ENCODE measurements at places on chromosomes 2 and 18.
A peak's percentile ranks its signal among the peaks of the same experiment; 100 is the strongest.

- DNase-seq: no peak
Measured at GRCh38 chr2:27086724-27087593, at the start of gene KHK. Gene KHK (plus strand): TSS chr2:27086772. CDS start chr2:27087260, 488 bp downstream.

- no peak for DNase-seq
Measured at GRCh38 chr18:78822949-78823285, 156.7 kb upstream of the SALL3 start.

DNA sequence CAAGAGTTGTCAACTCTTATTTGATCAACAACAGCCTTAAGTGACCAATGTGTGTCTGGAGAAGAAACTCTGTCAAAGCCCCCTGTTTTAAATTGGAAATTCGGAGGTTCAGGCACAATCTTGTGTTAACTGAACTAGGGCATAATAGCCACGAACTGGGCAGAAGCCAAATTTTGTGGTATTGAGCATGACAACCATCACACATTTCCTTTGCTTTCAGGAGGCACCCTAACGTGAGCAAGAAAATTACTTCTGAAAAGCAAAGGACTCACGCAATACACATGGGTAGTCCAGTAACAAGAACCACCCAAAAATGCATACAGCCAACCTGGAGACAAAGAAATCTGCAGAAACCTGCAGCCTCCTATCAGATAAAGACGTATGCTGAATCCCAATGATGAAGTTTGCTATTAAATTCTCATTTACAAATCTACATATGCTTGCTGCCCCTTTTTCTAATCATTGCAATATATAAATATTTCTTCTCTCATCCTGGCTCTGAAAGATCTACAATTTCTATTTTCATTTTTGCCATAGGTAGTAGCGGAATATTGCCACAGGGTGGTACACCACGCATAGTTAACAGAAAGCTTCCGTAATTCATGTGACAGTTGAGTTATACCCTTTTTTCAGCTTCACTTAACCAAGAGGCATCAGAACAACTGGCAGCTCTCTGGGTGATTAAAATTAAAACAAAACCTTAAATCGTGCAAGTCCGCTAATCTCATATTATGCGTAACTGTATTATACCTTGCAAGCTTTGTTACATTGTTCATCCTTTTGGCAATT is 495.8 kb downstream of the NRXN1 start:
- no peak for DNase-seq

DNA sequence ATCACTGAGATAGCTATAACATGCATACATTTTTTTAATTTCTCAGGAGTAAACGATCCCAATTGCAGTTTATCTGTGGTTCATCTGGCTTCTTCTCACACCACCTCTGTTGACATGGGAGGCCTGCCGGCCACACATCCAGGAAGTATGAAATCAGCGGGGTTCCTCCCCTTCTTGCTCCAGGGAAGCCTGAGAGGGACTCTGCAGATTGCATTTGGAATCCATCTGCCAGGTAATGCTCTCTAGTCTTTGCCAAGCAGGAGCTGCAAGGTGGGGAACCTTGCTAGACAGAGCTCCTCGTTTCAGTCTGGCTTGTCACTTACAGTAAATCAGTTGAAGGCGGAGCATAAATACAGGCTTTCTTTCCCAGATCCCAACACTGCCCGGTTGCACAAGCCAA is 49.9 kb downstream of the SOX11 start:
- DNase-seq: no peak

DNA sequence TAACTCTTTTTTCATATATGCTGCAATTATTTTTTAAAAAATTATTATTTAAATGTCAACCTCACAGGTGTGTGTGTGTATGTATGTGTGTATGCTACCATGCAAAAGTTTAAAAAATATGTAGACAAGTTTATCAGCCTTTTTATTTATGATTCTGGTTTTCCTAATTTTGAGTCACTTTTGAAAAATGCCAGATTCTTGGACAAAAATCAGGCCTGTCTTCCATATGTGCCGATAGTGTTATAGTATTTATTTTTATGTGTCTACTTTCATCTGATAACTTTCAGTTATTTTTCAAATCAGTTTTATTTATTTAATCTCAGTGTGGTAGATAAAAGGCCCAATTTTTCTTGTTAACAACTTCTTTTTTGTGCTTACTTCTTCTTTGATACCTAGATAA is 176.2 kb downstream of the RDH14 start:
- no peak for DNase-seq

DNA sequence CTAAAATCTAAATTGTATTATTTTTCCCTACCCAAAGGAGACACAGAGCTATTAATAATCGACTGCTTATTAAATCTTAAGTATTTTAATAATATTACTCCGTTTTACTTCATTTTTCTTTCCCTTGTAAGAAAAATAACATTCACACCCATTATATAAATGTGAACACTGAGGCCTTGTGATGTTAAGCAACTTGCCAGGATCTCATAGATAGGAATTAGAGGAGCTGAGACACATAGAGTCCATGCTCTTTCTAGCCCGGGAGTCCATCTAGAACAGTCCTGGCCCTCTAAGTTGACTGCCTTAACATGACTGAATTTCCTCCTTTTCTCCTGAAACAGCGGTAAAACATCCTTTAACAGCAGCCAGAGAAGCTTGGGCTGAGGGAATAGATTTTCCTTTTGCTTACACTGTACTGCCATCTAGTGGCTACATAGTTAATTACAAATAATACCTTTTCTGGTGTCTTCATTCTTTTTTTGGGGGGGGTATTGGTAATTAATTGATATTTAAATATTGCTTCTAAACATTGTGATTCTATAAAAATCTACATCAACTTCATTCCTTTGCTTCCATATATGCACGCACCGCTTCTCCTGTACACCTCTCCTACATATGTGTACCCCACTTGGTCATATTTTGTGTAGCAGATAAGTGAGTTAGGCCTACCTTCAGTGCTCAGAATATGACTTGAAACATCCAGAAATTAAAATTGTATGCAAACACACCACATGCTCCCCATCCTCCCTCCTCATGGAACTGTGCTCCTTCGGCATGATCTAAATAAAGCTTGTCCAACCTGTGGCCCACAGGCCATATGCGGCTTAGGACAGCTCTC is 125.8 kb upstream of the HNMT start:
- peak; percentile 45 for DNase-seq

- no peak for DNase-seq
Measured at GRCh38 chr2:33288011-33288410, 188.4 kb upstream of the RASGRP3 start.

GRCh38 chr2:85222792-85223191 is 89.6 kb downstream of the TCF7L1 start:
- no peak for DNase-seq

DNA sequence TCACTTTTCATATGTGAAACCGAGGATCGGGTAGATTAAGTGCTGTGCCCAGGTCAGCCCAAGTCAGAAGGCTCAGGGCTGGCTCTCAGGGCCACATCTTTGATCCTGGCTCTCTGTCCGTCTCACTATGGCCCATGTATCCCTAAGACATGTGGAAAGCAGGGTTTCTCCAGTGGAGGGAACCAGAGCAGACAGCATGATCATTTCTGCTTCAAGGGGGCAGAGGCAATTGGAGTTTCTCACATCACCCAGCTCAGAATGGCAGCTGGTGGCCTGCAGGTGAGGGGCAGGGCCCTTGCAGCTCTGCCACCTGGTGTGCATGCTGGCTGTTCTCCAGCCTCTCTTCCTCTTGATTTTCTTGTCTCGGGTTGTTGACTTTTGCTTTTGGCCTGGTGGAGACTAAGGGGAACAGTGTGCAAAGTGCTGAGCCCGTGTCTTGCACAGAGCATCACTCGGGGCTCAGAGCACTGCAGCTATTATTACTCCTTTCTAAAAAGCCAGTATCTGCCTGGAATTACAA is 27.0 kb downstream of the LDLRAD4 start:
- DNase-seq: no peak

- DNase-seq: no peak
Measured at GRCh38 chr18:77032181-77032701, 100.3 kb downstream of the MBP start.

DNA sequence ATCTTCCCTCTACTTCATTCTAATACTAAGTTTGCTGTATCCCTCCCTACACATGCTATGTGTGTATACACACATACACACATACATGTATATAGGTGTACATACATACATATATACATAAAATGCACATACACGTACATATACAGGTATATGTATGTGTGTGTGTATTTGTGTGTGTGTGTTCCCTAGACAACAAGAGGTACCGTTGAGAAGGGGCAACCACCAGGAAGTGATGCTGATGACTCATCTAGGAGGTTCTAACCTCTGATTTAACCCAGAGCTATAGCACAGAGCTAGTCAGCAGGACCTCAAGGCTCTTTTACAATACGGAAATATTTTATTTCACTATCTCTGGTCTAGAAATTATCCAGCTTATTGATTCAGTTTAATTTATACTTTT is 139.2 kb downstream of the LAMA3 start:
- peak; percentile 77 for DNase-seq

- DNase-seq: no peak
Measured at GRCh38 chr18:45764000-45764686, 40.2 kb downstream of the SLC14A1 start.

DNA sequence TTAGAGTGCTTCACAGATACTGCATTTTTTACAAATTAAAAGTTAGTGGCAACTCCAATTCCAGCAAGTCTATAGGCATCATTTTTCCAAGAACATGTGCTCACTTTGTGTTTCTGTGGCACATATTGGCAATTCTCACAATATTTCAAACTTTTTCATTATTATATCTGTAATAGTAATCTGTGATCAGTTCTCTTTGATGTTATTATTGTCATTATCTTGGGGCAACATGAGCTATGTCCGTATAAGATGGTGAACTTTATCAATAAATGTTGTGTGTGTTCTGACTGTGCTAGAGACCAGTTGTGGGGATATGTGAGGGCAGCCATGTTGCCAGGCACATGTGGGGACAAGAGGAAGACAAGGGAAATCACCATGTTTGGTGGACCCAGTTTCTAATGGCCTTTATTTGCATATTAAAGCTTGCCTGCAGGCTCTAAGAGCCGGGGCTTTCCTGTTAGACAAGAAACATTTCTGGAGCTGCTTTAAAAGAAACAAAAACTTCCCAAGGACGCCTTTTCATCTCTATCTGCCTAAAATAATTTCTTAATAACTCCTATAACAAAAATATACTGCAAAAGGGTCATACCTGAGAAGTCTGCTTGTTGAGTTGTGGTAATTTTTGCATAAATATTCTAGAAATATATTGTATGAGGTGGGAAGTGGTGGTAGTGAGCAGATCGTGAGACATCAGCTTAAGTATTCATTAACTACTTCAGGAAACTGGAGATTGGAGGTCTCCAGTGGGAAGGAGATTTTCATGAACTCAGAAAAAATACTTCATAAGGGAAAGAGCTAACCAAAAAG is 37.2 kb downstream of the KYNU start:
- no peak for DNase-seq

DNA sequence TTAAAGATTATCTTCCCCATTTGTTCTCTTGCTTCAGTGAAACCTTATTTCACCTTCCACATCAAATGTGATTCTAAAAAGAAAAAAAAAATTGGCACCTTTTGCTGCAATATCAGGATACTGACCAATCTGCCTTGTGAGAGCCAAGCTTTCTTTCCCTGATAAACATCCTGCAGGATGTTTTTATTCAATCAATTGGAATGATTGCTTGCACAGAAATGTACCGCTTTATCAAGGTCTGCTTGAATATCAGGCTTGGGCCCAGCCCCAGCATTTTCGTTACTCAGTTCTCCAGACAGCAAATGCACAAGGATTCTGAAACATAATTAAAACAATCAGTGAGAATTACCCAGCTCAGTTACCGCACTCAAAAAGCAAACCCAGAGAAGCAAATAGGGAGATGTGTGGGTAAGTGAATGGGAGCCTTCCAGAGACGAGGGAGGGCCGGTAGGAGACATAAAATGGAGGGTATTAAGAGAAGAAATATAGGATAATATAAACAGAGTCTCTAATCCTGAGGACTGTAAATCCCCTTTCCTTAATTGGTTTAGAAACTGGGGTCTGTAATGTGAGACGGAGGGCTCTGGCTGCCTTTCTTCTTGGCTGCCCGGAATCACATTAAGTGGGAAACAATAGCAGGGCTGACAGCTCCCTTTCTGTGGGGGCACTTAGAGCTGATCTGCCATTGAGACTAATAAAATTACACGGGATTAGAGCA is 291.8 kb downstream of the ICOS start:
- no peak for DNase-seq

DNA sequence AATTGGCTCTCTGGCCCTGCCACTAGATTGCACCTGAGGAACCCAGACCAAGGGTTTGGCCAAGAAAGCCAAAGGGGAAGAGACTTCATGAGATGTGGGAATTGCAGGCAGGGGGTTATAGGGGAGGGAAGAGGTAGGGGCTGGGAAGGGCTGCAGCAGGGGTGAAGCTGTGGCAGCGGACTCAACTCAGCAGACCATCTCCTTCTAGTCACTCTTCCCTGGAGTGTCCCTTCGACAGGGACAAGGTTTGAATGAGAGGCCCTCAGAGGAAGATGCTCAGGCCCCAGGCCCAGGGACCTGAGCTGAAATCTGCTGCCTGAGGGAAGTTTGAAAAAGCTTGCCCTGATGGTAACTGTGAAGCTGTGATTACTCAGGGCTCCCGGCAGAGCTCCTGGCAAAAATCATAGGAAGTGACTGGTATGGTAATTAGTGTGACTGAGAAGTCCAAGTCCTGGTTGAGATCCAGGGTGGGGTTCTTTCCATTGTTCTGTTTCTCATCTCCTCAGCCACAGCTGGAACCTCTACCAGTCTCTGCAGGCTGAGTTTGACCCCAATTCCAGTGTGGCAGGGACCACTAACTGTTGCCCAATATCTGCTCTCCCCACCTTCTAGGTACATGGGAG is 300.9 kb downstream of the CYP26B1 start:
- no peak for DNase-seq

- no peak for DNase-seq
Measured at GRCh38 chr2:127187081-127187775, 32.9 kb downstream of the CYP27C1 start.

GRCh38 chr2:210557721-210558120 is 1.3 kb downstream of the CPS1 start:
- DNase-seq: no peak

- no peak for DNase-seq
Measured at GRCh38 chr2:207088276-207088675, 77.5 kb downstream of the KLF7 start.

DNA sequence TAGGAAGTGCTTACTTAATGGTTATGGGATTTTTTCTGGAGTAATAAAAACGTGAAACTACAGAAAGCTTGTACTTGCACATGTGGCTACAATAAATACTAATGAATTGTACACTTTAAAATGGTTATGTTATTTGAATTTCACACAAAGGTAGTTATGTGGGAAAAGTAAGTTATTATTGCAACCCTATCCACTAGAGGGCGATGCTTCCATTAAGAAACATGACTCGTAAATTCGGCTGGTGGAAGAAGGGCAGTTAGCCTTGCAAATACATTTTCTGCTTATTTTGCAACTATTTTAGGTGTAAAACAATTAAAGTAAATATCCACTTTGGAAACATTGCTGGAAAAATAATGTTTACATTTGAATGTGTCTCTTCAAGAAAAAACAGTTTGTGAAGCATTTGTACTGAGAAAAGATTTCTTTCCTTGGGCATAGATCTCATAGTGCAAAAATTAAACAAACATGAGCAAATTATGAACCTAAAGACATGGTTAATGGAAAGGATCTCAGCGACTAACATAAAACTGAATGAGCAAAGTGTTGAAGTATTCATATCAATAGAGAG is 68.1 kb upstream of the CSRNP3 start:
- peak; percentile 49 for DNase-seq
